Fibroblast of skin of left quadriceps (primary cell): ENCODE measurements at places on chromosomes 7 and 10.
A peak's percentile ranks its signal among the peaks of the same experiment; 100 is the strongest.

DNA sequence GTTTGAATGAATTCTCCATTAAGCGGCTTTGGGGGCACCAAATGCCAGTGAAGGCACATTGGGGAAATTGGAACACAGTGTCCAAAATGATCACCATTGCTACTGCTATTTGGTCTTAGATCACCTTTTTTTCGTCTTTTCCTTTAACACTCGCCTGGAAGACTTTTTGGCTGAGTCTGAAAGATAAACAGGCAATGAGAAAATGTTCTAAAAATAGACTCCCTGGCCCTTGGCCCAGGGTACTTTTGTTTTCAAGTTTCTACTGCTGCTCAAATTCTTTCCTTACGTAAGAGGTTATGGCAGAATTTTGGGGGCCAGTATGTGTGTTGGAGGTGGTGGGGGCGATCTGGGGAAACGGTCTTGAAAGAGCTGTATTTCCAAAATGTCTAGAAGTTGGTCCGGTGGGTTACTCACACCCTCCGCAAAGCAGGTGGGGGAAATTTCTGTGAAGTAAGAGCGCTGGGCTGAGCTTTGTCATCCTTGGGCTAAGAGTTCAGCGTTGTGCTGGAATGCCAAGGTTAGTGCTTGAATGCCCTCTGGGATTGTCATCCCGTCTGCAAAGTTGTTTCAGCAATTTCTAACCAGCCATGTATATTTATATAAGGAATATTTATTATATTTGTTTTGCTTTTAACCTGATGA is 1.3 kb upstream of the ITPRIP start:
- DNase-seq, result peak; percentile 52

DNA sequence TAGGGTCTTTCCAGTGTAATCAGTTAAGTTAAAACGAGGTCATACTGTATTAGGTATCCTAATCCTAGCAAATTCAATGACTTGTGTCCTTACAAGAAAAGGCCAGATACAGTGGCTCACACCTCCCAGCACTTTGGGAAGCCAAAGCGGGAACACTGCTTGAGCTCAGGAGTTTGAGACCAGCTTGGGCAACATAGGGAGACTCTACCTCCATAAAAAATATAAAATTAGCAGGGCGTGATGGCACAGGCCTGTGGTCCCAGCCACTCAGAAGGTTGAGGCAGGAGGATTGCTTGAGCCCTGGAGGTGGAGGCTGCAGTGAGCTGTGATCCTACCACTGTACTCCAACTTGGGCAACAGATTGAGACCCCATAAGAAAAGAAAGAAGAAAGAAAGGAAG is 61.1 kb downstream of the CXCL12 start:
- DNase-seq, result no peak

DNA sequence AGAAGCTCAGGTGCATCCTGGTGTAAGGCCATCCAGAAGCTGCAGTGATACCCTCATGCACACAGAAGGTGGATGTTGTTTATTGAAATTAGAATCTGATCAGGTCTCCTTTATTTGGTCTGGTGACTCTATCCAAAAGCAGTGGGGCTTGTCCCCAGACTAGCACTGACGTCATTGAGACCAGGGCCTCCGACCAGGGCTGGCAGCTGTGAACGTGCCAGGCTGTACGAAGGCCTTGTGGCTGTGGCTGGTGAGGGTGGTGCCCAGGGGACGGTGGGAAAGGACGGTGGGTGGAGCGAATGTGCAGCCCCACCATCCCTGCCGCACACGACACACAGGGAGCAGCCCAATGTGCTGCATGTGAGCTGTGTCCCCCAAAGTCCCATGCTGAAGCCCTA is 160.0 kb downstream of the ADARB2 start:
- no peak for DNase-seq

DNA sequence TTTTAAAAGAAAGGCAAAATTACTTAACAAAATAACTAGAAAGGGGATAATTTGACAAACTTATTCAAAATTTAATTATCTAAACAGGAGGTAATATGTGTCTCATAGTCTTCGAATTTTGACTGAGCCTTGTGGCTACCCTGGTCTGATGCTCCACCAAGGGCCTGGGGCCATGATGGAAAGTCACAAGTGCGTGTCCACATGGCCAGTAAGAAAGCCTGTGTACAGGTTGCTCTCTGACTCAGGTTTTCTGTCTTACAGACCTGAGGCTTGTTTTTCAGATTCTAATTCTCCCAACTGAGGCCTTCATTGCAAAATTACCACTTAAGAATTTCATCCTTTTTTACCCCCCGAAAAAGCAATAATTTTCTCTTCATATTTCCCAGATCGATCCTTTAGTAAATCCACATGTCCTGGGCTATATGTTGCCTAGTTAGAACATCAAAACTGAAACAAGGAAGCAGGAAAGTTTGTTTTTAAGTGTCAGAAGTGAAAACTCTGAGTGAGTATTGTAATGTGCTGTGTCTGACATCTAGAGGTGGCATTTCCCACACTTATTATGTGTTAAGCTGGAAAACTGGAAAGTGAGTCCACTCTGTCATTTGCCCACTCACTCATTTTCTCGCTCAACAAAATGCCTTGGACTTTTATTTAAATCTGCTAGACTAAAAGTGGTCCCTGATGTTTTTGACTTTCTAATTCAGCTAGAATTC is 10.0 kb downstream of the CYP3A43 start:
- no peak for DNase-seq

GRCh38 chr7:100649826-100650565 is 6.3 kb downstream of the ACTL6B start:
- DNase-seq, result no peak

GRCh38 chr10:132532749-132533560 is 4.6 kb upstream of the INPP5A start:
- peak; percentile 39 for DNase-seq

DNA sequence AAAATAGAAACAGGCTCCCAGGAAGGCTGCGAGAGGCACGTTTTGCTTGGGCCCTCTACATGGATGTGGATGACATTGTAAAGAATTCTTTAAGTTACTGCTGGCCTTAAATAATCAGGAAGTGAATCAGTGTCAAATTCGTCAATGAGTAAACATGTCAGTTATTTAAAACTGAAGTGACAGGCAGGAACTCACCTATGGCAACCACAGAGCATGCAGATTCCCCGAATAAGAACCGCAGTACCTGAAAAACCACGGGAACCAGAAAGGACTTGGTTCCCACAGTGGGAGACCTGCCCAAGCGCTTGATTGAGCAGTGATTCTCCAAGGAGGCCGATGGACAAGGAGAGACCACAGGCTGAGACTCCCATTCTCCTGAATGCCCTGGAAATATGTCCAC is 351.2 kb upstream of the AKR1E2 start:
- DNase-seq, result no peak
